Panc1 (cell line): ENCODE measurements at places on chromosomes 2 and 18.

DNA sequence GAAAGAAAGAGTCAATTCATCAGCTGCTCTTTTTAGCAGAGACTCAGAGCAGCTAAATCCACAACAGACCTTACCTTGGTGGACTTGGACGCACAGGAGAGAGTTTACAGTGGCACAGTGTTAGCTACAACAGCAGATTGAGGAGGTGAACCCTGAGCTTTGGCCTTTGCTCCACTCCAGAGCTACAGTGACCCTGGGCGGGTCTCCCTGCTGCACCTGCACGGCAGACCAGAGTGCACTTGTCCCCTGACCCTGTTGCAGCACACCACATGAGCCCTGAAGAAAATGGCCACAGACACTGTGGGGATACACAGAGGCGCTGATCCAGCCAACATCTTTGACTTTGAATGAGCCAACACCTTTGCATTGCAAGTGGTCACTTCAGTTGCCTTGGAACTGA lies 11.0 kb downstream of the SLC19A3 start:
- no peak for DNase-seq

DNA sequence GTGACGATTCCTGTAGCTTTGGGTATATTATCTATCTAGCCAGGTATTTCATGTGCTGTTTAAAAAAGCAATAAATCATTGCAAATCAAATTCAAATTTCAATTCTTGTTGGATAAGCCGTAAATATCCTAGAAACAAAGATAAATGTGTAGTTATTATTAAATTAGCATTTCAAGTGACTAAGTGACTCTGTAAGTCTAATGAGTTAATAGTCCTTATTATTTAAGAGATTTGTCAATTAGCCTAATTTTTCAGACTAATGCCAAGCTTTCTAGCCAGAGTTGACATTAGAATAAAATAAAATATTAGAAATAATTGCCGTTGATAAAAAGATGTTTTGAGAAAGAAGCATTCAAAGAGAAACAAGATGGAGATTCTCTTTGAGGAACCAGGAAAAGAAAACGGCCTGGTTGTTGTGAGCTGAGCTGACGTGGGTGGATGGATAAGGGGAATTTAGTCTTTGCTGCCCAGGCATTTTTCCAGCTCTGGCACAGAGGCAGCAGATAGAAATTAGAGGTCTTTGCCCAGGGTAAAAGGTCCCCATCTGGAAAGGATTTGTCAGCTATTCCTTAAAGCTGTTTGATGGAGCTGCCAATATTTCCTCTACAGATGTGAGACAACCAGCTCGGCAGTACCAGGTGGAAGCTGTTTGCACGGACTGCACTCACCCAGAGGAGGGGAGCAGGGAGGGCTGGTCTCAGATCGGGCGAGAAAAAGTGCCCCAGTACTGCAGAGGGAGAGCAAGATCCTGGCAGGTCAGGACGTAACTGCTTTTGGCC lies 117.3 kb upstream of the SEC11C start:
- DNase-seq: no peak

DNA sequence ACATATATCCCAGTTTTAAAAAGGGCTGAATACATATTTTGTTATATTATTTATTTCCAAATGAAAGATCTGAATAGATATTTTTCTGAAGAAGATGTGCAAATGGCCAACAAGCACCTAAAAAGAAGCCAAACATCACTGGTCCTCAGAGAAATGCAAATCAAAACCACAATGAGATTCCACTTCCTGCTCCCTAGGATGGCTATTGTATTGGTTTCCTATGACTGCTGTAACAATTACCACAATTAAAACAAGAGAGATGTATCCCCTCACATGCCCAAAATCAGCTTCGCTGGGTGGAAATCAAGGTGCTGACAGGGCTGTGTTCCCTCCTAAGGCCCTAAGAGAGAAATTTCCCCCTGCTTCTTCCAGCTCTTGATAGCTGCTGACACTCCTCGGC lies 23.2 kb downstream of the ABCB11 start:
- no peak for DNase-seq

DNA sequence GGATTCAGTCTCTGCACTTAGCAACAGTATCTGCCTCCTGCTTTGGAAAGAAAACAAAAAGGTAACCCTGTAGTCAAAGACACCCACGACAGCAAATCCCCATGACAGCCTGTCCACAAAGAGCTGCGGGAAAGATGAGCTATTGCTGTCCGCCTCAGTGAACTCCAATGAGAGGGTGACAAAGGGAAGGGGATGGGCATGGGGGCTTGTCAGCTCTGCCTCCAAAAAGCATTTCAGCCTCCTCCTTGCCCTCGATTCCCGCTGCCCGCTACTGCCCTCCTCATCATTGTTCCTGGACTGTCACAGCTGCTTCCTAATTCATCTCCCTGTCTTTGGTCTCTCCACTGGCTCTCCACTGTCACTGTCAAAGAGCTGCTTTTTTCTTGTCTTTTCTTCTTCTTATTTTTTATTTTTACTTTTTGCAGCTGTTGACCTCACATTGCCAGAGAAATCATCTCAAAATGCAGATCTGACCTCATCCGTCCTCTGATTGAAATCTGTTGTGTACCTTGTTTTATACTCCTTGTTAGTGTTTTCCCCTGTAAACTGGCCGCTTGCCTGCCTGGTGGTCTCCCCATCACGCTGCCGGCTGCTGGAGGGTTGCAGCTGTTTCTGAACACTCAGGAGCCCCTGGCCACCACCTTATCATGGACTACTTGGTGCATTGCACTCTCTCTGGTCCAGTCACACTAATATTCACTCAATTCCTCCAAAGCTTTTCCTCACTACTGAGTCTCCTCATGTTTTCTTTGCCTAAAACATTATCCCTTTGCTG lies 7.9 kb upstream of the E2F6 start:
- no peak for DNase-seq

DNA sequence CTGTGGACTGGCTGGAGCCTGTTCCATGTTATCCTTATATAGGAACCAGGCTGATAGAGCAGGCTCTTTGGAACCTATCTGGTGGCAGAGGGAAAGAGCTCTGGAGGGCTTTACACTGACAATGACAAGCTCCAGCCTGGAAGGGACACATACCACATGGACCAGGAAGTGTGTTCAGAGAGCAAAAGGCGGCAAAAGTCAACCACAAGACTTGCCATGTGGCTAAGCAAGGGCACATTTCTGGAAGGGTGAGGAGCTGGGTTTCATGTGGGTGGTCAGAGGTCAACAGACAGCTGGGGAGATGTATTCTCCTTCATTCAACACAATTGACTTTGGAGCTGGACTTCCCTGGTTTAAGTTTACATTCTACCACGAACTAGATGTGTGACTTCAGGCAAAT lies 325.2 kb downstream of the DYSF start:
- no peak for DNase-seq

DNA sequence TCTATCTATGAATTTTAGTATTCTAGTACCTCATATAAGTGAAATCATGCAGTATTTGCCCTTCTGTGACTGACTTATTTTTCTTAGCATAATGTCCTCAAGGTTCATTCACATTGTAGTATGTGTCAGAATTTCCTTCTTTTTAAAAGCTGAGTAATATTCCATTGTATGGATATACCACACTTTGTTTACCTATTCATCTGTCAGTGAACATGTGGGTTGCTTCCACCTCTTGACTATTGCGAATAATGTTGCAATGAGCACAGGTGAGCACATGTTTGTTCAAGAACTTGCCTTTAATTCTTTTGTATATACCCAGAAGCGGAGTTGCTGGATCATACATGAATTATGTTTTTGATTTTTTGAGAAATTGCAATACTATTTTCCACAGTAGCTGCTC lies 187.4 kb upstream of the RBMS1 start:
- DNase-seq: no peak

- DNase-seq: no peak
Observed at GRCh38 chr18:51122266-51123045, 75.0 kb downstream of the MEX3C start.

- DNase-seq: no peak
Observed at GRCh38 chr2:201285499-201285898, 25.2 kb downstream of the CASP8 start.

- DNase-seq: no peak
Observed at GRCh38 chr2:23042216-23042906, 342.6 kb upstream of the KLHL29 start.

- DNase-seq: no peak
Observed at GRCh38 chr18:23498117-23498516, 5.2 kb upstream of the RMC1 start.

DNA sequence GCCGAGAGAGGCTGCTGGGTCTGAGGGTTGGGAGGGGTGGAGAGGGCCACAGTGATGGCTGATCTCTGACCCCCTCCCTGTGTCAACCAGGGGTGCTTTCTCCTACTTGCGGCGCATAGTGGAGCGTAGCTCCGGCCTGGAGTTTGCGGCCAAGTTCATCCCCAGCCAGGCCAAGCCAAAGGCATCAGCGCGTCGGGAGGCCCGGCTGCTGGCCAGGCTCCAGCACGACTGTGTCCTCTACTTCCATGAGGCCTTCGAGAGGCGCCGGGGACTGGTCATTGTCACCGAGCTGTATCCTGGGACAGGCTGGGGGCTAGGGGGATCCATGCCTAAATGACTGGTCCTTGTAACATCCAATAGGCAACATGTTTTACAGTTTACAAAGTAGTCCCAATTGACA lies 20.9 kb upstream of the GMPPA start:
- DNase-seq: no peak

GRCh38 chr2:31268344-31268743 lies 34.4 kb downstream of the EHD3 start:
- no peak for DNase-seq

- no peak for DNase-seq
Observed at GRCh38 chr2:86789687-86790133, 1.0 kb downstream of the CD8A start.

DNA sequence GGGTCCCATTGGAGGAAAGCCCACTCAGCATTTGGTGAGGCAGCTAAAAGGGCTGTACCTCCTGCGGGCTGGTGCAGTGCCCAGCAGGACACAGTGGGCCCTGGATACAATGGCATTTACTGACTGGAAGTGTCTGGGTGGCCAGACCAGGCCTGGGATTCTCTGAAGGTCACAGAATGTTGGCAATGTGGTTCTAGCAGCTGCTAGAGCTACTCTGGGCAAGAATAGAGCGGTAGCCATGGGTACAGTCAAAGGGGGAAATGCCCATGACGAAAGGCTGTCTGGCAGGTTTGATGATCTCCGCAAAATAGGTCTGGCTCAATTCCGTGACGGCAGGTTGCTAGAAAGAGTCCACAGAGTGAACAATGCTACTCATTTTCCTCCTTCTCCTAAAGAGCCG lies 241.8 kb downstream of the AFF3 start:
- no peak for DNase-seq

- no peak for DNase-seq
Observed at GRCh38 chr2:9675415-9676351, 44.9 kb upstream of the YWHAQ start.

DNA sequence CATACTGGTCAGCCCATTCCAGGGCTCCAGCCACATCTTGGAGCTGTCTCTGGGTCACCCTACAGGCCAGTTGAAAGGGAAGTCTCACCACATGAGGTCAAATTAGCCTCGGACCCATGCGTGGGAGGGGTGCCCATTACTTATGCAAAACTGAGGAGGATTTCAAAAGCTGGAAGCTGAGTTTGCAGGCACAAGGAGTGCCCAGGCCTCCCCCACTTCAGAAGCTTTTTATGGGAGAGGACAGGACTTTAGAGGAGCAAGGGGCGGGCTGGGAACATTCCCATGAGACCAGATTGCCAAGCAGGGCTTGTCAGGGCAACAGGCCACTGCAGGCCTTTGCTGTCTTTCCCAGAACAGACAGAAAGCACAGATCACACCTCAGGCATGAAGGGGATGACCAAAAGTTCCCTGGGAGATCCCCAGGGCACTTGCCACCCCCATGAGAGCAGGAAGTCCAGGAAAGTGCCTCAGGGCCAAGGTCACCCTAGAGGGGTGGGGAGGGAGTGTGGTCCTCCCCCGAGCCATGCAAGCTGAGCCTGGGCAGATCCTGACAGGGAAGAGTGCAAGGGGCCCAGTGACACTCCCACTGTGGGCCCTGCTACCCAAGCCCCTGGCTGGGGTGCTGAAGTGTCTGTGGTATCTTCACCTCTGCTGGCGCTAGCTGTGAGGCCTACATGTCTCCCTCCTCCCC lies 267.7 kb downstream of the BCL11A start:
- no peak for DNase-seq
